Right hindlimb (tissue), 1 donor: ENCODE measurements at places on chromosomes 12 and 14.
A peak's percentile ranks its signal among the peaks of the same experiment; 100 is the strongest.

DNA sequence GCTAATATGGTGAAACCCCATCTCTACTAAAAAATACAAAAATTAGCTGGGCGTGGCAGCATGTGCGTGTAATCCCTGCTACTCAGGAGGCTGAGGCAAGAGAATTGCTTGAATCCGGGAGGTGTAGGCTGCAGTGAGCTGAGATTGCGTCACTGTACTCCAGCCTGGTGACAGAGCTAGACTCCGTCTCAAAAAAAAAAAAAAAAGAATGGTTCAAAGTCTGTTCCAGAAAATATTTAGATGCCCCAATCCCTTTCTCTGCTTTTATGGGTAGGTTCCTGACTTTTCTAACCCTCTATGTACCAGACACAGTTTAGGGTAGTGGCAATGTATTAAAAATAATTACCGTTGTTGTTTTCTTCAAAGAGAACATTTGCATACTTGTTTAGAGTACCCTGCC, 161.4 kb downstream of the STXBP6 start:
- no peak for DNase-seq

- DNase-seq = no peak
Measured at GRCh38 chr12:69161829-69162228, 77.5 kb upstream of the CPSF6 start.

DNA sequence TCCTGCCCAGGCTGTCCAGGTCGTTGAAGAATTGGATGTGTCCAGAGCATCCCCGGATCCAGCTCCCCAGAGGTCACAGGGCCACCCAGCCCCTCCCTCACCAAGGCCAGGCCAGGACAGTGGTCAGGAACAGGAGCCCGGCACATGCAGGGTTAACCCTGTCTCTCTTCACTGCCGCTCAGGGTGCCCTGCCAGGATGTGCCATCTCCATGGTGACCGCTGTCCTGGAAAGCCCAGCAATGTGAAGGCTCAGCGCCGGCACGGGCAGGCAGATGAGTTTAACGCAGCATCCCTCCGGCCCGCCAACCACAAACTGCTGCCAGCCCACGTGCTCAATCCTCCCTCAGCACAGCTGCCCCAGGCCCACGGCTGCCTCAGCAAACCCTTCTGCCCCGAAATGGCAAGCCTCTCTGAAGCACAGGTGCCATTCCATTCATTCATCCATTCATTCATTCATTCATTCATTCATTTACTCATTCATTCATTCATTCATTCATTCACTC, 4.4 kb downstream of the TMEM179 start:
- DNase-seq = peak; percentile 78

GRCh38 chr12:9327320-9327719, 119.1 kb upstream of the PZP start:
- no peak for DNase-seq

- peak; percentile 81 for DNase-seq
Measured at GRCh38 chr12:570435-570920, 92.8 kb downstream of the NINJ2 start.

DNA sequence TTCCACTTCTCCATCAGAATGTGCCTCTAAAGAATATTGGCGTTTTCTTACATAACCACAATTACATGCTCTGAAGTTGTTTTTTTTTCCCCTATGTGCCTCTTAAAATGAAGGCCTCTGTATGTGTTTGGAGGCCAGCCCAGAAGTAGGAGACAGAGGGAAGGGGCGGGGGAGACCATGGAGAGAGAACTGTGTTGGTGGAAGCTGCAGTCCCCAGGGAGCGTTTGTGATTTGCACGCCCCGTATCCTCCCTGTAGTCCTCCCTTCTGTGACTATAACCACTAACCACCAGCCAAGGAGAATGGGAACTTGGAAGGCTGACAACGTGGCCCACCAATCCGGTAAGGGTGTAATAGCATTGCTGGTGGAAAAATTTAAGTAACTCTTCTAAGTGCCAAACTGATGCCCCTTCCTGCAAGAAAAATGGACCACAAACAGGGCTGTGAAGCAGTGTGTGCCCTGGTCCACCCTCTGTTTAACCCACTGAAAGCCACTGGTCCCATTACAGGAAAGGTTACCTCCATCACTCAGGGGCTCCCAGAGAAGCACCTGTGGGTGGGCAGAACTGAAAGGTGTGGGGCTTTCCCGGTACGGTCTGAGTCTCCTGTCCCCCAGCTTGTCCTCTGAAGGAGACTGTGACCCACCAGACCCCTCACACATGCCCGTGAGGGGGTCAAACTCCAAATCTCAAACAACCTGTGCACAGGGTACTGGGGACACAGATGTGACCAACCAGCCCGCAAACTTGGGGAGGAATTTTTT, 36.8 kb downstream of the CCDC88C start:
- peak; percentile 88 for DNase-seq

GRCh38 chr12:55721601-55722213, 1.5 kb downstream of the RDH5 start:
- peak; percentile 29 for DNase-seq

GRCh38 chr14:92686900-92687427, 61.5 kb downstream of the LGMN start:
- peak; percentile 88 for DNase-seq

DNA sequence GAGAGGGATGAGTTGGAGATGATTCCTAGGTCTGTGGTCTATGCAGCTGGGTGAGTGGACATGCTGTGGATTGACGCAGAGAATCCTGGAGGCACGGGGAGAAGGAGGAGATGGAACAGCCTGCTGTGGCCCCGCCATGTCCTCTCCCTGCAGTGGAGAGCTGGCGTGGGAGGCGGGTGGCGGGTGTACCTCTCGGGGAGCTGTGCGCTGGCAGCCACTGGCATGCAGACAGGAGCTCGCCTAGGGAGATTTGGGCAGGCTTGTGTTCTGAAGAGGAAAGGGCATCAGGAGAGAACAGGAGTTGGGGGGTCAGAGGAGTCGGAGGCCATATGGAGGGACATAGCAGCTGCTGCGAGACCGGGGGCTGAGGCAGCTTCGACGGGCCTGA, 56.1 kb downstream of the TECPR2 start:
- DNase-seq = no peak

DNA sequence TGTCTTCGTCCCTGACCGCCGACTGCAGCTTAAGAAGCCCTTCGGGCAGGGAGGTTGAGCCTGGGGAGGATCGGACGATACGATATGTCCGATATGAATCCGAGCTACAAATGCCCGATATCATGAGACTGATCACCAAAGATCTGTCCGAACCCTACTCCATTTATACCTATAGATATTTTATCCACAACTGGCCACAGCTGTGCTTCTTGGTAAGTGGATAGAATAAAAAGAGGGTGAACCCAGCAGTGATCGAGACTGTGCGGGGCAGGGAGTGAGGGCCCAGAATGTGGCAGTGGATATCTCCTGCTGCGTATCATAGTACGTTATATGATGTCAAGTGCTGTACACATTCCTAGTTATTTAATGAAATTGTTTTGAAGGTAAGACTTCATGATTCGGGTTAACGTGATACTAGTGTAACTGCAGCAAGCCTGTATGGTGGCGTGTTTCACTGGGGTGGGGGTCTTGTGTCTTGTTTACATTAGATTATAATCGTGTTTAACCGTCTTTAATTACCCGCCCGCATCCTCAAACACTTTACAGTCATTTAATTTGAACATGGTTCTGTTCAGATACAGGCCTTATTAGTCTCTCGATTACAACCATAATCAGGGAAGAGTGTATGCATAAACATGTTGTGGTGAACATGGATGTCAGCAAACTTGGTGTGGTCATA, 1.3 kb downstream of the NAA30 start:
- DNase-seq = no peak

GRCh38 chr12:113724794-113725556, 241.2 kb downstream of the RBM19 start:
- no peak for DNase-seq

DNA sequence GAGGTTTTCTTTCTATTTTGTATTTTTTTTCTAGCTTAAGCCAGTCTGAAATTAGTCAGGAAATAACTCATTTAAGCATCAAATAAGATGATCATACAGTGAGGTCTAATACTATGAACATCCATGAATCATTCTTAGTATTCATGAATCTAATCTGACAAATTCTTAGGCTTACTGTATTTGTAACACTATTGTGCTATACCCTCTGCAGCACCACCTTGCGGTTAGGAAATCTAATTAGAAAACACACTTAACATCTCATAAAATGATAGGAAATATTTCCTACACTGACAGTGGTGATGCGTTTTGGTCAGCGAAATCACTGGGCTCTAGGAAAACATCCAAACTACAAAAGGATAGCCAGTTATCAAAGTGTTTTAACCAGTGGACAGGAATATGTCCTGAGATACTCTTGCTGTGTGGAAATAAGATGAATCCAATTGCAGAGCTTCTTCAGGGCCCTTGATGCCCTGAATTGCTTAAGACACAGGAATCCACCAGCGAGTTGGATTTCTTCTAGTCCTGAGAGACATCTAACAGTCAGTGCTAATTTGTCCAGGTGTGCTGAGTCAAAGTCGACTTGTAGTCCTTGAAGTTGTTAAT, 109.3 kb upstream of the MYF6 start:
- DNase-seq = no peak

- DNase-seq = no peak
Measured at GRCh38 chr14:32129124-32129523, 52.0 kb downstream of the ARHGAP5 start.

DNA sequence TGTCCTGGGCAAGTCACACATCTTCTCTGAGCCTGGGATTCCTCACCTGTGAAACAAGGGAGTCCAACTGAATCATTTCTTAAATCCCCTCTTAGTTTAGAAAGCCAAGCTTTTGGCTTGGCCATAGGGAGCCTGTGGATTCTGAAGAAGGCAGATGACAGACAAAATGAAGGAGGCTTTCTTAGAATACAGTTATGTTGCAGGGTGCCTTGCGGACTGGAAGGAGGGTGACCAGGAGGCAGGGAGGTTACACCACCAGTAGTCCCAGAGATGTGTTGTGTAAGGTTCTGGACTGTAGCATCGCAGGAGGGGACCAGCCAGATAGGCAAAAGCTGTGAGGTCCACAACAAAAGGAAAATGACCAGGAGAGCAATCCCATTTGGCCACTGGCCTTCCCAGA, 8.2 kb upstream of the ACVR1B start:
- no peak for DNase-seq

DNA sequence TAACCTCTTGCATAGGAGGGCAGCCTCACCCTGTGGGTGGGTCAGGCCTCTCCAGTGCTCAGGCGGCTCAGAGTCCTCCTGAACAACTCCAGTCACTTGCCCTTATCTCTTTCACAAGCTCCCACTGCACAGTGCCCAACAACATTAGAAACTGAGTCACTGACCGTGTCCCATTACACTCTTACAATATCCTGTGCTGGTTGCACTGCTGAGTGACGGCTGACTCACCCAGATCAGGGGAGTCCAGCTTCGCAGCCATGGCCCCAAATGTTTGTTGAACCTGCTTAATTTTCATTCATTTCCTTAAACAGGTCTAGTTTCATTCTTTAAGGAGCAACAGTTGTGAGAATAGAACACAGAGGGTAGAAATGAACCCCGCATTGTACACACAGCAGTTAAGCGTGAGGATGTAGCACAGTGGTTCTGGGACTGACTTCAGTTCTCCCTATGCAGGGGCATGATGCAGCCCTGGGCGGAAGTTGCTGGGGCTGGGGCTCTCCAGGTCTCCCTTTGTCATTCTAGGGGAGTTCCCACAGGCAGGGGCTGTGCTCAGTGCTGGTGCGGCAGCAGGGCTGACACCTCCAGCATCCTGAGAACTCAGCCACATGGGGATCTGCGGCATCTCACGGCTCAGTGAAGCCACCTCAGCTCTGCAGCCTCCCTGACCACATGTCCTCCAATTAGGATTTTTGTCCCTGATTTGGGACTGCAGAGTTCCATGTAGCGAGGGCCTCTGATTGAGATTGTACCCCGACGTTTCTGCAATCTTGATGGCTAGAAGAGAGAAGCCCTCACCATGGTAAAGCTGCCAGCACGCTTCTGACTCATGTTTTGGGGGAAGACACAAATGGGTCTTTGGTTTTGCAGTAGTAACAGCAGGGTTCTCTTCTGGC, 16.1 kb downstream of the GPR68 start:
- no peak for DNase-seq

DNA sequence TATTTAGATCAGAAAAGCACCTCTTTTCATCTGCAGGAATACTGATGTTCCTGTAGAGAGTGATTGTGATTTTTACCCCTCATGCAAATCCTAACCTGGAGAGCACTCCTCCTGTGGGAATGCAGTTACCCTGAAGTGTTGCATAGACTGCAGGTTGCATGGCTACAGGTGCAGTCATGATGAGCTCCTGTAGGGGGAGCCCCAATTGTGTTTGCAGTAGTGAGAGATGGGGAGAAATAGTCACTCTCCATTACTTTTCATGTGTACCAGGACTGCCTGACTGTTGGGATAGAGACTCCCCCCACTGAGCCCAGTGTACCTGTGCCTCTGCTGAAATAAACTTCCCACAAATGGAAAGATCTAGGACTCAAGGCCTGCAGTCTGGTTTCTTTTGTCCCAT, 1086.5 kb downstream of the SLC6A15 start:
- DNase-seq = no peak

GRCh38 chr14:33393895-33394368, 455.3 kb downstream of the NPAS3 start:
- DNase-seq = no peak

- DNase-seq = no peak
Measured at GRCh38 chr12:117060246-117060928, 38.8 kb downstream of the TESC start.

DNA sequence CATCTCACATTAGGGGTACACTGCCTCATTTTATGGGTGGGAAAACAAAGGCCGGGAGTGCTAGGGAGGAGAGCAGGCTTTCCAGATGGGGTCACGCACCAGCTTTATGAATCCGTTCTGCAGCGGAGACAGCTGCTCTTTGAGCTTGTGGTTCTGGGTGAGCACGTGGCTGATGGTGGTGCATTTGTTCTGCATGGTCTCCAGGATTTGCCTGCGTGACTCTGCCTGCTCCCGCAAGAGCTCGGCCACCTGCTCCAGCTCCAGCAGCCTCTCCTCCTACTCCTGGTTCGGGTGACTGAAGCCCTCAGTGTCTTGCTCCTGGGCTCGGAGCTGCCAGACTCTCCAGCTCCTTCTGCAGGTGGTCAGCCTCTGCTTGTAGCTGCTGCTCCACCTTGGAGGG, 23.6 kb upstream of the BLTP3B start:
- DNase-seq = no peak

GRCh38 chr12:108133482-108133881, 4.4 kb downstream of the WSCD2 start:
- peak; percentile 32 for DNase-seq

DNA sequence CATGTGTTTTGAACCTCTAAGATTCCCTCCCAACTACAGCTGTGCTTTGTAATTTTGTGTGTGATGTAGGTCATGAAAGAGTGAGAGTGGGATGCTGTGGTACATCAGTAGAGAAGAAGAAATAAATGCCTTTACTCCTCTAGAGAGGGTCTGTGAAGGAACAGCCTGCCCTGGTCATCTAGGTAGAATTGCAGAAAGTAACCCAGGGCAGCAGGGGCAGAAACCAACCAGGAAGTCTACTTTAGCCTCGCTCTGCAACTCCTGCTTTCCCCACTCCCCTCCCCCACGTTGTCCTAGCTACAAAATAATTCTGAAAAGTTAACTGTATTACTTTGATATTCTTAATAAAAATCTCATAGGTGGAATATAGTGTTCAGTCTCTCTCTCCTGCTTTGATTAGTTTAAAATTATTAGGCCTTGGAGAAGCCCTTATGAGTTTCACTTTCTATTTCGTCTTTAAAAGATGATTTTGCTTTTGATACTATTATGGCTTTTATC, 7.5 kb downstream of the TBK1 start:
- DNase-seq = no peak
